Fibroblast of mammary gland (primary cell): ENCODE measurements at places on chromosomes 12 and 14.

DNA sequence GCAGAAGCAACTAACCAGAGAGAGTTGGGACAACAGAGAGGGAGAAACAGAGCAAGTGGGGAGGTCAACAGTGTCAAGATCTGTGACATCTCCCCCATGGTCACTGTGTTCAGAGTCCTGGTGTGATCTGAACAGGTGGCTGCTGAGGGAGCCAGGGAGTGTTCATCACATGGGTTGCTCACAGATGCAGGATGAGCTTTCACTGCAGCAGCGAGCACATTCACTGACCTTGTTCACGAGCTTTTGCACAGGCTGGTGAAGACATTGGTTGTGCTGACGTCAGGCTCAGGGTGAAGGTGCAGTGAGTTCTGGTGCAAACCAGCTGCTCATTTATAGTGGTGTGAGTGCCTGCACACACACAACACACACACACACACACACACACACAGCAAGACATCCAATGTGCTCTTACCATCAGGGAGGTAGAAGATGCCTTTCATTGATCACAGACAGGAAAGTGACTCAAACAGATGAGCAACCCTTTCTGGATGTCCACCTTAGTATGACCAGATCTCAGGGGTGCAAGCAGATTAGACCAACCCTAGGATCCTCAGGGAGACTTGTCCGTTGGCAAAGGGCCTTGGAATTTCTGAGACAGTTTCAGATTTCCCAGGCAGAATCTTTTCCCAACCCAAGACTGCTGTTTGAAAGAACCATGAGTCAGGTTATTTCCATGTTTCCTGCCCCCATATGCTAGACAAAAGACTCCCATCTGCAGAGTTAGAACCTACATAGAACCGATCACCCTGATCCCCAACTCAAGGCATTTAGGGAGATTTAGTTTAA lies 44.3 kb upstream of the OR10AD1 start:
- DNase-seq = peak; percentile 18

- DNase-seq = no peak
Measured at GRCh38 chr12:19453961-19454360, 14.7 kb downstream of the AEBP2 start.

DNA sequence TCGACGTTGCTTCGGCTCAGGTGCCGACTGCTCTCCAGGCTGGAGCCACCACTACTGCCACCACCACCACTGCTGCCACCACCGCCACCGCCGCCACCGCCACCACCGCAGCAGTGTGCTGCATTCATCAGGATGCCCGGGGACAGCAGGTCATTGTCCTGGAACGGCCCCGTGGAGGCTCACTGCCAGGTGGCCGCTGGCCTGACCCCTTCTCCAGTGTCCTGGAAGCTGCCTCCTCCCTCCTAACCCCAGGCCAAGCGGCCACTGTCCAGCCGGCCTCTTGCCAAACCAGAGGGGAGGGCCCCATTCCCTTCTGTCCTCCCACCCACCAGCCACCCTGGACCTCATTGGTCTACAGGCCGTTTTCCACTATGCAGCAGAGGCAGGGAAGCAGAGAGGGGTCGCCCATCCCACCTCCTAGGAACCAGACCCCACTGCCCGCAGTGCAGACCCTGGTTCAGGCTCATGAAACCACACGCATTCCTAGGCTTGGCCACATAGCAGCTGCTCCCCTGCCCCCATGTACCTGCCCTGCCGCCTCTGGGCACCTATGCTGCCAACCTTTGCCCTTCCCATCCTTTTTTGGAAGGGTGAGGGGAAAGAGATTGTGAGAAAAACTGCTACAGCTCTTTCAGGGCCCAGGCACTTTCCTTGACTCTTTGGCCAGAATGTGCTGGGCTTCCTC lies 15.2 kb downstream of the ARL6IP4 start:
- peak; percentile 25 for DNase-seq

DNA sequence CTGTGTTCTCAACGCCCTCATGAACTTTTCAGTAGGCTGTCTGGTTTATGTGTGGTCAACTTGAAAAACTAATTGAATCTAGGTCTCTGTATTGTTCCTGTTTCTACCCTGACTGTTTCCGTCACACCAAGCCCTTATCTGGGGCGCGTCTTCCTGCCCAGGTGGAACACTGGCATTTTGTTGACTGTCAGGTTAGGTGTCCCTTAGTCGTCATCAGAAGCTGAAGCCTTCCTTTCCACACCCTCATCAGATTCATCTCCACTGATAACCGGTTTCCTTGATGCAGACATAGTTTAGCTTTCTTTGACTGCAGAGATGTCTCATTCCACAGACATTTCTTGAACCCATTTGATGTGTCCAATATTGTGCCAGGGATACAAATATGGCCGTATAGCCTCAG lies 96.5 kb downstream of the DUSP16 start:
- DNase-seq = no peak

GRCh38 chr12:69383074-69383473 lies 23.5 kb downstream of the YEATS4 start:
- no peak for DNase-seq

GRCh38 chr12:53972722-53973235 lies at the start of gene HOXC11:
Gene HOXC11, plus strand, starts transcription at chr12:53973126. Its CDS starts 116 bp downstream, at chr12:53973242.
- DNase-seq = no peak

- DNase-seq = no peak
Measured at GRCh38 chr14:73741876-73742519, 27.8 kb upstream of the PNMA1 start.
